ENCODE measurements at places on chromosomes 3 and 15.

DNA sequence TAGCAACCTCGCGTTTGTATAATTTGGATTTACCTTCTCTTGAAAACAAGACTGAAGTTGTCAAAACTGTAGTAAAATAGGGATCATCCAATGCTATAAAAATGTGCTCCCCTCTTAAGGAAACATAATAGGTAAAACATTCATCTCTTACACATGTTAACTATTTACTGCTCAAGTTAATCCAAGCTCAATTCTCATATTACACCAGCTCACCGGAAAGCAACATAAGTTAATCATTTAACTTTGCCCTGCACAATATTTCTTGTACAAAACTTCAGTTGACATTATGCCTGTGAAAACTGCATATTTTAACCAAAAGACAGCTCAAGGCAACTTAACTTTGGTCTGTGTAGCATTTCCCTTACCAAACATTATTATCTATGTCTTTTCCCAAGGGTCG, 634.2 kb downstream of the NAALADL2 start:
- DNase-seq, result no peak

DNA sequence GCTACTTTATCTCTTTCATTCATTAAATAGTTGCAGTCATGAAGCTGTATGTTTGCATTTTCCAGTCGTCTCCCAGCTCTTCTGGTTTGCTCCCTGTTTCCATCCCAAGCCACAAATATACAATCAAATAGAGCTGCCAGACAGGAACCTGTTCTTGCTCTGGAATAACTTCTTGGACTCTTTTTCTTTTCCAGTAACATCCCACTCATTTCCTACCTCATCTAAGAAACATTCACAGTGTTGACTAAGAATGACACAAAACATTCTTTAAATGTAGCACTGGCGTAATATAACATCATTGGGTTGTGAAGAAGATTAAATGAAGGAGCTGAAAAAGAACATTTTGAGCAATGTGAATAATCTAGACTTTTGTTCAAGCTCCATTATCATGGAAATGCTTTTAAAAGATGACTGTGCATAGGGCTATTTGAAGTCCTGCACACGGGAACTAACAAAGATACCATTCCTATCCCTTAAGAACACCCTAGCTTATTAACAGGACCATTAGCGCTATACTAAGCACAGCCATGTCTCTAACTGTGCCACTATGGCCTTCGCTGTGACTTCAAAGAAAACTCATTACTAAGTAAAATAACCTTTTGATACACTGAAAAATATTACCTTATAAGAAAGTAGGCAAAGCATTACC, 574.0 kb downstream of the NAALADL2 start:
- DNase-seq, result no peak

DNA sequence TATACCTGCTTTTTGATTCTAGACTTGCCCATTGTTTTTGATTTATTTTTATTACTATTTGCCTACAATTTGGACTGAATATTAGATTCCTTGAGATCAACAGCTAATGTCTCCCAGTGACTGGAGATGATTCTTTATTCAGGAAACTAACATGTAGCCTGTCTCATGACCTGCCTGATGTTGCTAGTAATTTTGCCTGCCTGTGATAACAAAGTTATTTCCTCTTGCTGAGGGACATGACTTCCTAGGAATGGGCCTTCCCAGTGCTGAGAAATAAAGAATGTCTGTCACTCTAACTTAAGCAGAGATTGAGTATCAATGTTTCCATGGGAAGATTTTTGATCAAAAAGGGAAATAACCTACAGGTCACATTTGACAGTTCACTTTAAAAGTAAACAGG, 13.4 kb upstream of the NPHP3 start:
- DNase-seq, result no peak

- no peak for DNase-seq
Observed at GRCh38 chr15:60372227-60372626, 25.6 kb downstream of the ANXA2 start.

DNA sequence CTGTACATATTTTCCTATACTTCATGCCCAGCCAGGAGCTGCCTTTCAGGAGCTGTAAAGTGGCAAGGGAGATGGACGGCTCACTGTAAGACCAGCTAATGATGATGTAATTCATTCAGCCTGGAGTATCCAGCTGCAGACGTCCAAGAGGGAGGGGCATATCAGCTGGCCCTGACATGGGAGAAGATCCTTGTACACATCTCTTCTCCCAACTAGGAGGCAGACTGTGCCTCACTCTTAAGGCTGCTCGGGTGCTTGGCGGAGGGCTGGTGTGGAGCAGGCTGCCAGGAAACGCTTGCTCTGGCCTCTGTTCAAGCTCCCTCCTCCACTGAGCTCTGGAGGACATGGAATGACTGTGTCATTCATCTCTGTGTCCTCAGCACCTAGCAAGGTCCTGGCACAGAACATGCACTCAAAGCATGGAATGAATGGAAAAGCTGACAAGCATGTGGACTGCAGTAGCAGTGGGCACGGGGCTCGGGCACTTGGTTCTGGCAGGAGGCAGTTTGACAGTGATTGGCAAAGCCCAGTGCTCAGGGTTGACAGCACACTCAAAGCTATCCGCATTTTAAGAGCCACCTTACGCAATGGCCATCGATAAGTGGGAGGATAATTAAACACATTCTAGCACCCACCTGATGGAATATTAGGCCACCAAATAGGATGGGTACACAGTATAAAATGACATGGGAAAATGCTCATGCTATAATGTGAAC, 72.4 kb downstream of the TBC1D2B start:
- DNase-seq, result no peak

DNA sequence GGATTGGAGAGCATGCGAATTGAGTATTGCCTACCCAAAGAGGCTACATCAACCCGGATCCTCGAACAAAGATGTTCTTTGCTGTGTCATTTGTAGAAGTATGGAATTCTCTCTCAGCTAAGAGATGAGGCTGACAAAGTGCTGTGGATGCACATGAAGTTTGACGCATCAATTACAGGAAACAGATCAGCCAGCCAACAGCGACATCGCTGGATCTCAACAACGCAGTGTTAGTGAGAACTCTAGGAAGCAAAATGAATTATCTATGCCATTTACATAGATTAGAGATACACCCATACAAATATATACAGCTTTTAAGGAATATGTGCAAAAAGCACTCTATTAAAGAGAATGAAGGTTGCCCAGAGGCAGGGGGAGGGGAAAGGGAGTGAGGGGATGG, 160.6 kb upstream of the RGMA start:
- DNase-seq, result no peak

GRCh38 chr3:196179380-196180308, 31.6 kb downstream of the ZDHHC19 start:
- DNase-seq, result peak; percentile 69

DNA sequence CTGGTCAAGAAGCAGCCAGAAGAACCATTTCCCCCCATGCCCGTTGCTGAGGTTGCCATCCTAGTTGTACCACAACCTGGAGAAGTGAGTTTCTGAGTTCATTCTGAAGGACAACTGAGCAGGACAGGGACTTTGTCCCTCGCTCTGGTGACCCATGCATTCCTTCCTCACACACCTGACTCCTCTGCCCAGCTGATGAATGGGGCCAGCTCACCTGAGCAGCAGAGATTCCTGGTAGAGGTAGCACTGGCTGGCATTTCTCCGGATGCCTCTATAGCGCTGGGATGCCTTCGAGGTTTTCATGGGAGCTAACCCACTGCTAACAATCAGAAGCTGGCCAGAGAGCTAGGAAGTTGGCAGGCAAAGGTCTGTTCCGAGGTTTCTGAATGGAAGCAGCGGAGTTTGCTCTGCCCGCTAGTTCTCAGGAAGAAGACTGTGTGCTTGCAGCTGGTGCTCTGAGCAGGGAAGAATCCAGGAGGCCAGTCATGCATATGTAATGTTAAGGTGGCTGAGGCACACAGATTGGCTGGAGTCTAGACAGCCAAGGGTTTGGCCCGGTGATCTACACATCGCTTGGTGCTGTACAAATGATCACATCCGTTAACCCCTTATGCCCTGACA, at the start of gene TMC3:
Gene TMC3, minus strand, starts transcription at position 439 of the 621 bp plus-strand sequence. Its CDS starts 136 bp downstream, at position 303.
- no peak for DNase-seq

DNA sequence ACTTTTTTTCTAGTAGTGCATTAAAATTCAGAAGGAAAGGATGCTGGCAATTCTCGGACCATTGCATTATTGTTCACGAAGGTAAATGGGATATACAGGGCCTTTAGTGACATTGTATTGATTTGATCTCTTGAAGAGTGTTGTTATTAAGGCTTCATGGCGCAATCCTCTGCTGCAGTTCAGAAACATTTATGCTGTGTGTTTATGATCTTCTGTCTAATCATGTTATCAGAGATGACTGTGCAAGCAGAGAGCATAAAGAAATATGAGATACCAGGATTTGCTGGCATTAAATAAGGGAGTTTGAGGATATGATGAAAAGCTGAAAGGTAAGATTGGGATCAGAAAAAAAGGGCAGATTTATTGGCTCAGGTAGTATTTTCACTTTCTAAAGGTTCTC, 180.6 kb downstream of the EPHA6 start:
- DNase-seq, result no peak

DNA sequence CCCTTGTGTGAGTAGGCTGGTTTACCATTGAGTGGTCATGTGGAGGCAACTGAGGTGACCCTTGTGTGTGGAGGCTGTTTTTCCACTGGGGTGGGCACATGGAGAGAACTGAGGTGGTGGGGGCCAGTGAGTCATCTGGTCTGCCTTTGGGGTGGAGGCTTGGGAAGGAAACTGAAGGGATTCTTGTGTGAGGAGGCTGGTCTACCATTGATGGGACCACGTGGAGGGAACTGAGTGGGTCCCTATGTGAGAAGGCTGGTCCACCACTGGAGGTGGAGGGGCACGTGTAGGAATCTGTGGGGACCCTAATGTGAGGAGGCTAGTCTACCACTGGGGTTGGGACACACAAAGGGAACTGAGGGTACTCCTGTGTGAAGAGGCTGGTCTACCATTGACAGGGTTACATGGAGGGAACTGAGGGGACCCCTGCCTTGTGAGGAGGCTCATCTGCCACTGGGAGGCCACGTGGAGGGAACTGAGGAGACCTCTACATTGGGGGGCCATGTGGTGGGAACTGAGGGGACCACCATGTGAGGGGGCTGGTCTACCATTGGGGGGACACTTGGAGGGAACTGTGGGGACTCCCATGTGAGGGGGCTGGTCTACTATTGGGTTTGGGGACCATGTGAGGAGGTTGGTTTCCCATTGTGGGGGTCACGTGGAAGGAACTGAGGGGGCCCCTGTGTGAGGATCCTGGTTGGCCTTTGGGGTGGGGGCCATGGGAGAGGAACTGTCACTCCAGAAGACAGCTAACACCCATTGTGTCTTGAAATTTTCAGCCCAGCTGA, 164.5 kb downstream of the WNT7A start:
- DNase-seq, result no peak

- DNase-seq, result no peak
Observed at GRCh38 chr3:46406443-46406787, 451 bp downstream of the CCR5AS start.

GRCh38 chr3:191330530-191331048, 263 bp upstream of the UTS2B start:
- DNase-seq, result no peak

Data from hematopoietic multipotent progenitor cell treated with erythropoietin and hydrocortisone succinate and interleukin-3 and kit ligand, for 15 days (in vitro differentiated cells).